ENCODE measurements at places on chromosomes 4 and X. TPM values are rescaled to one million over a fixed set of nuclear protein-coding genes. Genes with fewer than 3 reads are reported as not detected.

CYLC1 gene
- polyA plus RNA-seq: not detected

NAP1L5 gene
- polyA plus RNA-seq: 13.2 TPM

OTUD6A gene
- not detected for polyA plus RNA-seq

CXCR3 gene
- polyA plus RNA-seq: 1.1 TPM

DUSP21 gene
- polyA plus RNA-seq: not detected

PPP2R2C gene
- 5.9 TPM for polyA plus RNA-seq

GUCY1A1 gene
- 2.3 TPM for polyA plus RNA-seq

FDCSP gene
- polyA plus RNA-seq: 0.47 TPM

GPM6B gene
- polyA plus RNA-seq: 4.2 TPM

SLC25A6 gene
- polyA plus RNA-seq: 191 TPM

GLOD5 gene
- polyA plus RNA-seq: not detected

PLAC1 gene
- polyA plus RNA-seq: not detected

DMRTC1 gene
- polyA plus RNA-seq: not detected

ADAM29 gene
- not detected for polyA plus RNA-seq

UGT2B15 gene
- not detected for polyA plus RNA-seq

BEX1 gene
- polyA plus RNA-seq: 57.3 TPM

AKAP14 gene
- polyA plus RNA-seq: not detected

FGF5 gene
- not detected for polyA plus RNA-seq

F11 gene
- not detected for polyA plus RNA-seq

CNGA2 gene
- not detected for polyA plus RNA-seq

TLR7 gene
- polyA plus RNA-seq: 0.20 TPM

KDM5C gene
- polyA plus RNA-seq: 86.2 TPM

NOCT gene
- 1.2 TPM for polyA plus RNA-seq

F8 gene
- polyA plus RNA-seq: 15.7 TPM

EREG gene
- polyA plus RNA-seq: not detected

YY2 gene
- polyA plus RNA-seq: 1.7 TPM

MAGEC2 gene
- not detected for polyA plus RNA-seq

MAGEA12 gene
- not detected for polyA plus RNA-seq

SMS gene
- 138 TPM for polyA plus RNA-seq

FAM3A gene
- 13.5 TPM for polyA plus RNA-seq

TMPRSS11A gene
- not detected for polyA plus RNA-seq

POU3F4 gene
- not detected for polyA plus RNA-seq

FGFBP2 gene
- 1.3 TPM for polyA plus RNA-seq

ODAPH gene
- polyA plus RNA-seq: 0.24 TPM

HSD17B11 gene
- polyA plus RNA-seq: 40.9 TPM

PWWP3B gene
- 2.0 TPM for polyA plus RNA-seq

FRMD7 gene
- polyA plus RNA-seq: not detected

CLDN34 gene
- not detected for polyA plus RNA-seq

DRD5 gene
- polyA plus RNA-seq: not detected

MAGEE1 gene
- 4.2 TPM for polyA plus RNA-seq

PLP1 gene
- polyA plus RNA-seq: 4.4 TPM

IRS4 gene
- polyA plus RNA-seq: not detected

SPACA5 gene
- polyA plus RNA-seq: not detected

NR3C2 gene
- 4.8 TPM for polyA plus RNA-seq

AIMP1 gene
- polyA plus RNA-seq: 35.3 TPM

HELT gene
- not detected for polyA plus RNA-seq

CDKL2 gene
- 0.13 TPM for polyA plus RNA-seq

PAGE4 gene
- polyA plus RNA-seq: 9.7 TPM

ACSL1 gene
- polyA plus RNA-seq: 87.2 TPM

TEX11 gene
- polyA plus RNA-seq: not detected

KIT gene
- polyA plus RNA-seq: 0.66 TPM

Measured in adrenal gland (tissue), 19 donors.